ENCODE measurements at places on chromosomes 3 and 15. TPM values are rescaled to one million over a fixed set of nuclear protein-coding genes. Genes with fewer than 3 reads are reported as not detected.

The HRH1 gene
- total RNA-seq: 4.3 TPM

DNA sequence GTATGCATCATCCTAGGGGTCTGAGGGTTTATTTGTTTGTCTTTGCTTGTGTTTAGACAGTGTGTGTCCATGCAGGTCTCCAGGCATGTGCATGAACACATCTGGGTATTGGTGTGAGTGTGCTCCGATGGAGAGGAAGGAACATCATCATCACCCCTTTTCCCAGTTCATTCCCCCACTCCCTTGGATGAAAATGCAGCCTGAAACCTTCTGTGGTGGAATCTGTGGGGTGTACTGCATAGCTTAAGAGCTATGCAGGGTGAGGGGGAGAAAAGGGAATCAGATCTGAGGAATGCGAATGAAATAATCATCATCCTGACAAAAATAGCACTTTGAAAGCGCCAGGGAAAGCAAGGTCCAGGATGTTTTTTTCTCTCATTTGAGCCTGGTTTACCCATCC, 520.1 kb downstream of the NTRK3 start:
- no peak for DNase-seq

The CDC25A gene
- 4.4 TPM for total RNA-seq

GRCh38 chr3:44337248-44337785, 1.2 kb upstream of the TCAIM start:
- no peak for DNase-seq

All from ovary (tissue), 10 donors.